ENCODE measurements at places on chromosomes 5 and 9.

DNA sequence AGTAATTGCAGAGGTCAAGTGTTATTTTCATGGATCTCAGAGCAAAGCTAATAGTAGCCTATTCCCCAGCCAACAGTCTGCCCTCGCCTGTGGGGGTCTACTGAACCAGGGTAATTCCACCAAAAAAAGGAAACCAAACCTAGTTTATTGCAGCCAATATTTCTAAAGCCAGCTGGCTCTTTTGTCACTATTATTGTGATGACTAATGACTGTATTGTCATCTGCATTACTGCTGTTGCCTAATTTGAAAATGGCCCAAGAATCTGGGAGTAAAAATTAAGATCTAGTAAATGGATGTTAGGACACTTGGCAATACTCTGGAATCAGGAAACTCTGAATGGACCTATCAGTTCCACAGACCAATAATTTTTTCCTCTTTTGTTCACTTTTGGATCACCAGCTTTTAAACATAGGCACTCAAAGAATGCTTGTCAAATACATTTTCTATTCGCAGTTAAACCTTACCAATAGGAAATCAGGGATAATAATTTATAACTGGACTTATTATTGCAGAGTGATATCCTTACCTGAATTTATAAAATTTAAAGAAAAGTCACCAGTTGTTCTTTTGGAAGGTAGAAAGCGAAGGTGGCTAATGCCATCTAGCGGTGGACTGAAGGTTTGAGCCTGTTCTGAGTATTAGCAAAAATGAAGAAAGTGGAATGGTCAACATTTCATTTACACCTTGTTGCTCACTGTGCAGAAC, 69.2 kb downstream of the SYK start:
- peak; percentile 56 for DNase-seq

GRCh38 chr9:76603931-76604570, 145.1 kb downstream of the GCNT1 start:
- DNase-seq = no peak

DNA sequence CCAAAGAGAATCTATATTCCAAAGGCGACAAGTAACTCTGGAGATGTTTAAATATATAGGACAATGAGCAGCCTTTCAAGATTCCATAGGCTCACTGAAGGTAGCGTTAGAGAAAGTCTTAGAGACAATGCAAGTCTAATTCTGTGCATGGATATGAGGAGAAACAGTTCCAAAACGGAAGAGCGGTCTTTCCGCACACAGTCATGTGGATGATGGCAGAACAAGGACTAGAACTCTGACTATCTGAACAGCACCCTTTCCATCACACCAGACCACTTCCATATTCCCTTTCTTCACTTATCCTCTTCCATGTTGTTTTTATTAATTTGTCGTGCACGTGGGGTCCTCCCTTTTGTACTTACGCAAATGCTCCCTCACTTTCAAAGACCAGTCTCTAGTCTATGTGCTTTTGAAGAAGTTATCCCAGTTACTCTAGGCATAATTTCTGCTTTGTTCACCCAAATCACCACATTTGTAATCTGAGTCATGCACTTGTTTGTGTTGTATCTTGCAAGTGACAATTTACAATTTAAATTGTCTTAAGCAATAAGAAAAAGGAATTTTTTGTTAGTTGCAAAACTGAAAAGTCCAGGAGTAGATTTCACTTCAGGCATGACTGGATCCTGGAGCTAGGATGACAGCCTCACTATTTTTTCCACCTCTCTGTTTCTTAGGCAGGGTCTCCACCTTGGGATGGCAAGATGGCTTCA, 116.0 kb upstream of the ADRA1B start:
- DNase-seq = no peak

GRCh38 chr5:143210576-143210975, 192.9 kb downstream of the NR3C1 start:
- DNase-seq = no peak

- DNase-seq = no peak
Observed at GRCh38 chr5:67880511-67880805, 335.1 kb upstream of the PIK3R1 start.

DNA sequence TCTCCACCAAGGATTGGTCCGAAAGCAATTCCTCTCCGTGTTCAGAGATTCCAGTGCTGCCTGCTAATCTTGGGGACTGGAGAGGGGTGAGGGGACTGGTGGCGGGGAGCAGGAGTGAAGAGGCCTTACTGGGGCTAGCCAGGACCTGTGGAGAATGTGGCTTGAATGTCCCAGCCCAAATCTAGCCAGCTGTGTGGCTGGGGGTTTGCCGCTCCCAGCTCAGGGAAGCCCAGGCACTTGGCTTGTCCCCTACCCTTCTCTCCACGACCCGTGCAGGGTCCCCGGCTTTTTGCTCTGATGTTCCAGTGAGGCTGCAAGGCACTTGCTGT, 2.4 kb downstream of the N4BP3 start:
- DNase-seq = no peak

DNA sequence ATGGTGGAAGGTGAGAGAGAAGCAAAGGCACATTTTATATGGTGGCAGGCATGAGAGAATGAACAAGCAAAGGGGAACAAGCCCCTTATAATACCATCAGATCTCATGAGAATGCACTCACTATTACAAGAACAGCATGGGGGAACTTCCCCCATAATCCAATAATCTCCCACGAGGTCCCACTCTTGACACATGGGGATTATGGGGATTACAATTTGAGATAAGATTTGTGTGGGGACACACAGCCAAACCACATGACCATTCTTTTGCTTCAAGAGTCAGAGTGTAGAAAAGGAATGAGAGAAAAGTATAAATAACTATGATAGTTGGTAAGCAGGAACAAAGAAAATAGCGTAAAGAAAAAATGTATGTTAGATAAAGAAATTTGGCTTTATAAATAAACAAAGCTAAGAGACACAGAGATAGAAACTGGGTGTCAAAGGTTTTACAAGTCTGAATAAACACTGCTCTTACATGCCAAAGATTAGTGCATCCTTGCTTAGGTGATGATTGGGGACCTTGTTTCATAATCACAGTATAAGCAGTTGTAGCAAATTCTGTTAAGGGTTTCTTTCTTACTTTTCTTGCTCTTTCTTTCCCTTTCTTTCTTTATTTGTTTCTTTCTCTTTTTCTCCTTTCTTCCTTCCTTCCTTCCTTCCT, 91.9 kb upstream of the PAPPA start:
- DNase-seq = no peak

DNA sequence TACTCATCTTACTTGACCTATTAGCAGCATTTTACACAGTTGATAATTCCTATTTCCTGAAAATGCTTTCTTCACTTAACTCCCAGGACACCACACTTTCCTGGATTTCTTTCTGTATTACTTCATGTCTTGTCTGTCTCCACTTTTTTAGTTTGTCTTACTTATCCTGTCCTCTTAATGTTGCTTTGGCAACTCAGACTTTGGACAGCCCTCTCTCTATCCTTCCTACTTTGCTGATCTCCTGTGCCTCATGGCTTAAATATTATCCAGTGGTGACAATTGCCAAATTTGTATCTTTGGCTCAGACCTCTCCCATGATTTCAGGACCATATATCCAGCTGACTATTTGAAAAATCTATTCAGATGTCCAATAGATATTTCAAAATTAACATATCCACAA, 39.8 kb upstream of the NUDT12 start:
- no peak for DNase-seq

DNA sequence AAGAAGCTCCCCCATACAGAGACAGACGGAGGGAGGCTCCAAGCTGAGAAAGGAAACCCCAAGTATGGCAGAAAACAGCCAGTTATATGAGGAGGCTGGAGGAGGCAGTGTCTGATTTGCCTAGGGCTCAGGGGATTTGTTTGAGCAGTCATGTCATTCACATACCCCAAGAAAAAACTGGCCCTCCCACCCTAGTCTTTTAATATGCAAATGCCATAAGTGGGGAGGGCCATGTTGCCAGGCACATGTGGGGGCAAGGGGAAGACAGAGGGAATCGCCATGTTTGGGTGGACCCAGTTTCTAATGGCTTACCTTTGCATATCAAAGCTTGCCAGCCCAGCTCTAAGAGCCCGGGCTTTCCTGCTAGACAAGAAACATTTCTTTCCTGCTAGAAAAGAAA, 1163.8 kb downstream of the TAF11L14 start:
- DNase-seq = no peak

GRCh38 chr5:138706655-138707480, 46.4 kb upstream of the CTNNA1 start:
- DNase-seq = peak; percentile 61

DNA sequence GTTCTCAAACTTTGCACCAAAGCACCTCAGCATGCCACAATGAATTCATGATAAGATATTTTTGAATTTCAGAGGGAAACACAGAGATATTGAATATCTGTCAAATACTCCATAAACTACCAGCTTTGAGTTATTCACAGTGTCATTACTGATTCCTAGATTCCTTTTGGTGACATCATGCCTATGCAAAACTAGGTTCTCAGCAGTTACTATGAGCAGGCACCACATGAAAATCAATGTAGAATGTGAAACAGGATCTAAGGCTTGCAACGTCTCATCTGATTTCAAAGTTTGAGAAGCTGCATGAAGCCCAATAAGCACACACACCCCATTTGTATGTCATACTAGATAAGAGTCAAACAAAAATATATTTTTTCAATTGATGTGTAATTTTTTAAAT, 426.5 kb downstream of the NR2F1-AS1 start:
- no peak for DNase-seq

GRCh38 chr9:104608336-104608735, 2.9 kb upstream of the OR13C2 start:
- no peak for DNase-seq

DNA sequence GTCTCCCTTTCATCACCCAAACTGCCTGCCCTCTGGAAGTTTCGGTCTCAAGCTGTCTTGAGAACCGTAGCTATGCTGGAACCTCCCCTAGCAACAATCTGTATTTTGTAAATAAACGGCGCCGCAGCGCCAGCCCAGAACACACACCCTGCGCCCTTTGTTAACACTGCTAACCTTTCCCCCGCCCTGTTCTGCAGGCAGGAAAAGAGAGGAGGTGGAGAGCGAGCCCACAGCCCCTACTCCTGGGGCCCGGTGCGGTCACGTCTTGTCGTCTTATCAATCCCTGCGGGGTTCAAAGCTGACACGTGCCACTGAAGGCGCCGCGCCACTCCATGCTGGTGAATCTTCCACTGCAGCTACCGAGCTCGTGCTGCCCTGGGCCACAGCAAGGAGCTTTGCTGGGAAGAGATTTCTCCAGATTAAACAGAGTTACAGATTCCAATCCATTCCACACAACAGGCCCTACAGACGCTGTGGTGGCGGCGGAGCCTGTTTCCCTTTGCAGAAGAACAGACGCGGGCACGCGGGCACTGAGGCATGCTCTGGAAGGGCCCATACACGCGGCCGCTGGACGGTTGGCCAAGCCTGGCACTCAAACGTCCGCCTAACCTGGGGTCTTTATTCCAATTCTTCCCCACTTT, 25.3 kb downstream of the ZDHHC11B start:
- no peak for DNase-seq

- peak; percentile 34 for DNase-seq
Observed at GRCh38 chr5:159003045-159004030, 96.4 kb downstream of the EBF1 start.

- no peak for DNase-seq
Observed at GRCh38 chr5:118687661-118688621, 300.4 kb downstream of the DTWD2 start.

- no peak for DNase-seq
Observed at GRCh38 chr5:133853646-133854365, 114.6 kb downstream of the C5orf15 start.

DNA sequence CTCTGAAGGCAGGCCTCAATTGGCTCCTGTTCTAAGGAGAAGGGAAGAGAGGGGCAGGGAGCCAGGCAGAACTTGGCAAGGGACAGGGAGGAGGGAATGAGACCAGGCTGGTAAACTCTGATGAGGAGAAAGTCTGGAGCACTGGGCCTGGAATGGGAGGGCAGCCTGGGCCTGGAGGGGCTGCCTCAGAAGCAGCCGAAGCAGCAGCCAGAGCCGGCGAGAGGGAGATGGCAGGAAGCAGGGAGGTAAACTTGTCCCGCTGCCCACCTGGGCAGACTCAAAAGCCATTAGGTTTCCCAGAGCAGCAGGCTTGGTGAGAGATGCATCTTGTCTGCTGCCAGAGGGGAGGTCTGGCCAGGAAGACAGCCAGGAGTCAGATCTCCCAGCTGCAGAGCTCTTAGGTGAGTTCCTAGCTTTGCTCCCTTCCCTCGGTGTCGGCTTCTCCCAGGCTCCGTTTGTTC, 37.0 kb upstream of the CRB2 start:
- no peak for DNase-seq

DNA sequence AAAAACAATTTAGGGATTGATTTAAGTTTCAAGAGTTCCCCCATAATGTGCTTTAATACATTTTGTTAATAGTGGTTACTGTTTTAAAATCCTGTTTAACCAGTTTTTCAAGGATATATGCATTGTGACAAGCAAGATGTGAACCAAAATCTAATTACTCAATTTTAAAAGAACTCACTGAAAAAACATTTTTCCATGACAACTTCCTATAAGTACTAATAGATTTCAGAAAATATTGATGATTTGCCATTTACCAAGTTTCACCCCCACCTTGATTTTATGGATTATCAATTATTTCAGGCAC, 4.9 kb upstream of the DNAJC21 start:
- no peak for DNase-seq

DNA sequence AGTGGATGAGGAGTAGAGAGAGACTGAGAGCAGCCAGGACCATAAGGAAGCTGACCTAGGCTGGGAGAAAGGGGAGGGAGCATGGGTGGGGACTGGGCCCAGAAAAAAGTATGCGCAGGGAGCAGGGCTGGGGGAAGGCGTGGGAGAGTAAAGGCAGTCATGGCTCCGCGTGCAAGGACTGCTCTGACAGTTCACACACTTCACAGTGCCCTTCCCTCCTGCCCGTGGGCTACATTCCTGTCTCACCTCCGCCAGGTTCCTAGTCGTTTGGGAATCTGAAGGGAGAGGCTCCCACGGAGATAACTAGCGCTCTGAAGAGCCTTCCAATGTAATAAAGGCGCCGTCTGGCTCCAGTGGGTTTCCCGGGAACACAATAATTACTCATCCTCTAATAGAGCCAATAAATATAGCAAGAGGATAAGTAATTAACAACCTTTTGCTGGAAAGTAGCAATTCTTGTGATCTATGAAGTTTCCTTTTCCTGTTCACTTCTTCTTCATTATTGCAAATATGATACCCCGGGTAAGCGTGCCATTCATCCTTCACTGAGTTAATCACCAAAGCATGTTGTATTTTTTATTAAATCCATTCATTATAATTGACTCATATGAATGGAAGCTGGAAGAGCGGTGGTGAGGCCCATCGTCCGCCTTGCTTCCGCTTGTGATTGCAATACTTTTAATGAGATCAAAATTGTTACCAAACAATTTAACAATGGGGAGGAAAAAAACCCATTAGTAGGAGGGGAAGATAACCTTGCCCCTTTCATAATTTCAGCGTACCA, 39.3 kb downstream of the TTLL11 start:
- DNase-seq = peak; percentile 88

GRCh38 chr9:92917176-92917800, 30.0 kb upstream of the FGD3 start:
- no peak for DNase-seq

GRCh38 chr9:115267790-115268189, 149.8 kb upstream of the TNC start:
- DNase-seq = no peak

All from RWPE1 (cell line).